ENCODE measurements at places on chromosomes 7 and 10.

GRCh38 chr10:1573334-1573969 lies 163.9 kb downstream of the ADARB2 start:
- DNase-seq: no peak

- DNase-seq: no peak
These were observed 80.5 kb downstream of the JMJD1C start for GRCh38 chr10:63385254-63385653.

DNA sequence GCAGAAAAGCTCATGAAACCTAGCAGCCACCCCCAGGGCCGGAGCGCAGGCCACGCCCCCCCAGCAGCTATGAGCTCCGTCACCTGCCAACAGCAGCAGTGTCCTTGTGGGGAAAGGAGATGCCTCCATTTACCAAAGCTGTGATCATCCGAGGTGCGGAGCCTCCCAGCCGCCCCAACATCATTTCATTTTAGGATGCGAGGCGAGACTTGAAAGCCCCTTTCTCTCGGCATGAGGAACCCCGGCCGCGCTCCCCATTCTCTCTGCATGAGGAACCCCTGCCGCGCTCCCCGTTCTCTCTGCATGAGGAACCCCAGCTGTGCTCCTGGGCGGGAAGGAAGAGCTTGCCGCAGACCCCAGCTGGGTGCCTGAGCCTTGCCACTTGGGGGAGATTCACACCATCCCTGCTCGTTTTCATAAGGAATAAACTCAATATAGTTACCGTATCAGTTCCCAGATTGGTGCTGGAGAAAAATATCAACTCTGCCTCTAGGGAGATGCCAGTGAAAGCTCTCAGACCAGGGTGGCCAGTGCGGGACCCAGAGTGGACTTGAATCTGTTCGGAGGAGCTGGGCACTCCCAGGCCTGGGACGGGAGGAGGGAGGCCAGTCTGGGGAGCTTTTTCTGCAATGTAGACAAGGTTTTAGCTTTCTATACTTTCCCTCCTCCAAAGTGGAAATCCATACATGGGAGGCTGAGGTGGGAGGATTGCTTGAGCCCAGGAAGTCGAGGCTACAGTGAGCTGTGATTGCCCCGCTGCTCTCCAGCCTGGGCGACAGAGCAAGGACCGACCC lies 35.0 kb downstream of the JAKMIP3 start:
- DNase-seq: no peak

GRCh38 chr10:48478980-48479811 lies 125.7 kb downstream of the ARHGAP22 start:
- no peak for DNase-seq

DNA sequence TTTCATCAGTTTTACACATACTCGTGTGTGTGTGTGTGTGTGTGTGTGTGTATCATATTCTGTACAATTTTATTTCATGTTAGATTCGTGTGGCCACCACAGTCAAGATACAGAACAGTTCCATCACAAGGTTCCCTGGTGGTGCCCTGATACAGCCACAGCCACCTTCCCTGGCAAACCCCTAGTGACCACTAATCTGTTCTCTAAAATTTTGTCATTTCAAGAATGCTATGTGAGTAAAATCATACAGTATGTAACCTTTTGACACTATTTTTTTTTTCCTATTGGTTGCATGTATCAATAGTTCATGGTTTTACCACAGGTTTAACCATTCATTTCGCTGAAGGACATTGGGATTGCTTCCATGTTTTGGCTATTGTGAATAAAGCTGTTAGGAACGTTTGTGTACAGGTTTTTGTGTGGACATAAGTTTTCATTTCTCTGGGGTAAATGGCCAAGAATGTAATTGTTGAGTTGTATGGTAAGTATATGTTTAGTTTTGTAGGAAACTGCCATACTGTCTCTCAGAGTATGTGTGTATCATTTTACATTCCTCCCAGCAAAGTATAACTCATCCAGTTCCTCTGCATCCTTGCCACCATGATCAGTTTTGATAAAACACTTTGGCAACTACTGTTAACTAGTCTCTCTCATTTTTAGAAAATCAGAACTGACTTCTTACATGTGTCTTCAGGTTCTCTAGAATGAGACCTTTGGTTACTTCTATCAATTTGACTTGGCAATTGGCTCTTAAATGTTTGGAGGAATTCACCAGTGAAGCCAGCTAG lies 20.6 kb downstream of the KLHDC10 start:
- DNase-seq: no peak

DNA sequence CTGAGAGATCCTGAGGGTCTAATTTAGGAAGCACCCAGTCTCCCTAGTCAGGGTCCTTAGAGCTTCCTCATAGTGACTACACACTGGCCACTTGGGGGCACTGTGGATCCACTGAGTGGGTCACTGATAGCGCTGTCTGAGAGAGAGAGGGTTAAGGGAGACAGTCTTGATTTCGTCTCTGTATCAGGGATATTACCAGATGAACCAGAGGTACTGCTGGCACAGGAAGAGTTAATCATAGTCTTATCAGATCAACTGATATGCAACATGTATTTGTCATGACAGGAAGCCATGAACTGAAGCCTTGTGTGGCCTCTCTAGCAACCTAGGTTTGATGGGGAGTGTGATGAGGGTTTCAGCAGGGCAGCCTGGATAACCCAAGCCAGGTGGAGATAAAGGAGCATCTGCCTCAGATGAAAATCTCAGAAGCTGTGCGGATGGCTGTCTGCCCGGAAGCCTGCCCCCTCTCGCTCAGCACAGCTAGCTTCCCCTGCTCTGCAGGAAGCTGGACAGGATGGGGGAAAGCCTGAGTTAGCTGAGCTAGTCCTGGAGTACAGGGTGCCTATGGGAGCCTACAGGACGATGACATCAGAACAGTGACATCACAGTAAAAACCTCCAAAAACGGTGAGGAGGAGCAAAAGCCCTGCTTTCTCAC lies 214.0 kb upstream of the PRSS1 start:
- DNase-seq: no peak

GRCh38 chr10:28530751-28531150 lies 2.2 kb upstream of the WAC start:
- no peak for DNase-seq

DNA sequence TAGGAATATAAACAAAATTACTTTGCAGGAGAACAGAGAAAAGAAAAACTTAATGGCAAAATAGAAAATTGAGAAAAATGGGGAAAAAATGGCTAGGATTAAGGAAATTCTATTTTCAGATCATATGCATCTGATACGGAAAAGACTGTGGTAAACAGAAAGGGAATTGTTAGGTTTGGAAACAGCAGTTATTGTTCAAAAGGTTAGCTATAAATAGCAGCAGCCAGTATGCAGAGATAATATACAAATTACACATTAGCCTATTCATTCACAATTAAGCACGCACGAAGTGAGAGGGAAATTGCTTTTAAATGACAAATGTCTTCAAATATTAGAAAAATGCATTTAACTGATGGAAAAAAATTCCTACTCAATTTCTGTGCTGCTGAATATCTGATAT lies 224.1 kb upstream of the FAM3C start:
- no peak for DNase-seq

DNA sequence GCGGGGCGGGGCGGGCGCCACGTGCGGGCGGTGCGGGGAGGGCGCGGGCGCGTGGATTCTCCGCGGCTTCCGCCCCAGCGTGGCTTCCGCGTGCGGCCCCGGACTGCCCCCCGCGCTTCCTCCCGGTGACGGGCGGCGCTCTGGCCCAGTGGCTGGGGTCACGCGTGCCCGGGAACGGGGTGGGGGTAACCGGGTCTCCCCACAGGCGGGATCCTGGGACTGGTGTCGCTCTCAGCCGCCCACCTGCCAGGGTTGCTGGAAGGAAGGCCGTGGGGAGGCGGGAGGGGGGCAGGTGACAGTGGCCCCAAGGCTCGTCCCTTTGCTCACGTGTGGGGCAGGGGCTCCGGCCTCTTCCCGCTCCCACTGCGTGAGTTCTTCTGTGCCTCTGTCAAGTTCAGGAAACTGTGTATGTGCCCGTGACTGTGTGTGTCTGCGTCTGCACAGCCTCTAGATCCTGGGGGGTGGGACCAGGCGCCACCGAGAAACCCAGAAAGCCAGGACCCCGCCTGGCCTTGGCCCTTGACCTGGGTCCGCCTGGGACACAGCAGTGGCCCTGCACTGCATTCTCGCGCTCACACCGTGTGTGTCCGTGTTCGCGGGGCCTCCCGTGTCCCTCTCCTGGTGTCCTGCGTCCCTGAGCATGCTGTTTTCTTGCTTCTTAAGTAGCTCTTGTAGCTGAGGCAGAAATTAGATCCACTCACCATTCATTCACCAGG lies 919 bp downstream of the MAFK start:
- DNase-seq: no peak

DNA sequence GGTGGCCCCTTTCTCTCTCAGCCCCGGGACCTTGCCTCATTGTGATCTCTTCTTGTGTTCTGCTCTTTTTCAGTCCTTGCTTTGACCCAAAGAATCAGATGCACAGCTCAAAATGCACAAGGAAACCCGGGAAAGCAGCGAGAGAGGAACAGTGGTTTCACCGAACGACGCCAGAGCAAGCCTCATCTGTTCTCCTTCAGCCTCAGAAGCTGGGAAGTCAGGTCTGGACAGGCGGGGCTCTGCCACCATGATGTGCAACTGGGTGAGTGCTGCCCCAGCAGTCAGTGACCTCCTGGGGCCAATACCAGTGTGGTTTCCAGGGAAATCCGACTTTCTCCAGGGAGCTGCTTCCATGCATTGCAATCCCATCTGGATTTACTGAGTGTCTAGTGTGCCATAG lies 133.4 kb downstream of the PRKCQ start:
- DNase-seq: no peak

DNA sequence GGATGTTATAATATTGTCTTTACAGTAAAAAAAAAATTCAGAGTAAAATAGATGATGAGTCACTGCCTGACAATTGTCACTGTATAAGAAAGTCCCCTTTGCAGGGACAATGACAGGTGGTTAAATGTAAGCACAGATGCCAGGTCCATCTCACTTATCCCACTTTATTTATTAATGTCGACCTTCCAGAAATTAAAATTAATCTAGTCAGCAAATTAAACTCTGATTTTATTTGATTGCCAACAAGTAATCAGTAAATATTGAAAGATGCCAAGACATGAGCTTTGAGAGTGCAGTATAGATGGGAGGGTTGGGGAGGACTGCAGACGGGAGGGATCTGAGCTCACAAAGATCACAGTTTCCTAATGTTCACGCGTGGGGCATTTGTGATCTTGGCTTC lies 50.9 kb downstream of the CPXM2 start:
- DNase-seq: no peak

DNA sequence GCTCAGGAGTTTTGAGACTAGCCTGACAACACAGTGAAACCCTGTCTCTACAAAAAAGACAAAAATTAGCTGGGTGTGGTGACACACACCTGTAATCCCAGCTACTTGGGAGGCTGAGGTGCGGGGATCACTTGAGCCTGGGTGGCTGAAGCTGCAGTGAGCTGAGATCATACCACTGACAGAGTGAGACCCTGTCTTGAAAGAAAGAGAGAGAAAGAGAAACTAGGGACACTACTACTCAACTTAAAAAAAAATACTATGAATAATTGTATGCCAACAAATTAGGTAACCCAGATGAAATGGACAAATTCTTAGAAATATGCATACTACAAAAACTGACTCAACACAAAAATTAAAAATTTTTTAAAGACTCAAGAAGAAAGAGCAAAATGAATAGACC lies 28.5 kb downstream of the SMURF1 start:
- DNase-seq: no peak

- no peak for DNase-seq
These were observed 37.7 kb downstream of the GRID2IP start for GRCh38 chr7:6513541-6513940.

- DNase-seq: no peak
These were observed 43.0 kb downstream of the SCRN1 start for GRCh38 chr7:29946428-29947186.

- no peak for DNase-seq
These were observed 200.9 kb downstream of the FAM107B start for GRCh38 chr10:14573666-14574261.

- DNase-seq: no peak
These were observed 251.9 kb upstream of the ZNF32 start for GRCh38 chr10:43900571-43900970.

DNA sequence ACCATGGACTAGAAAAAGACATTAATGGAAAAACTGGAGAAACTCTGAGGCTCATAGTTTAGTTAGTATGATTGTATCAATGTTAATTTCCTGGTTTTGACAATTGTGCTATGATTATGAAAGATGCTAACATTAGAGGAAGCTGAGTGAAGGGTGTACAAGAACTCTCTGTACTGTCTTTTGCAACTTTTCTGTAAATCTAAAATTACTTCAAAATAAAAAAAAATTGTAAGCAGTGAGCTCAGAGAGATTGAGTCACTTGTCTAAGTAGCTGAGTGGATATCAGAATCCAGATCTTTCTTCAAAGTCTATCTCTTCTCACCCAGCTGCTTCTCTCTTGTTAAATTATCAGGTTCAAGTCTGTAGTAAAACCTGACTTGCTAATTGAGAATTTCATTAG lies 181.1 kb downstream of the PLCE1 start:
- no peak for DNase-seq

DNA sequence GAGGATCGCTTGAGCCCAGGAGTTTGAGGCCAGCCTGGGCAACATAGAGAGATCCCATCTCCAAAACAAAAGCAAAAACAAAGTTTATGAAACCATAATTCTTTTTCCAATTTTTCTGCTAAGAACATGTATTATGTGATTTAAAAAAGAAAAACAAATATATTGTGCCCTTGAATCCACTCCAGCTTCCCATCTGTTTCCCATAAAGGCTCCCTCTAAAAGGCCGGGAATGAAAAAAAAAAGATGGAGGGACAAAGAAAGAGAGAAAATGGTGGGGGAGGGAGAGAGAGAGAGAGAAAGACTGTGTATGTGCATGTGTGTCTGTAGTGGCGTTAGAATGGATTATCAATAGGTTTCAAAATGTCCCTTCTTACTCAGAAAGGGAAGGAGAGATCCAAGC lies 20.5 kb upstream of the GSDME start:
- no peak for DNase-seq

- DNase-seq: no peak
These were observed 96.7 kb upstream of the ADO start for GRCh38 chr10:62707810-62708209.

DNA sequence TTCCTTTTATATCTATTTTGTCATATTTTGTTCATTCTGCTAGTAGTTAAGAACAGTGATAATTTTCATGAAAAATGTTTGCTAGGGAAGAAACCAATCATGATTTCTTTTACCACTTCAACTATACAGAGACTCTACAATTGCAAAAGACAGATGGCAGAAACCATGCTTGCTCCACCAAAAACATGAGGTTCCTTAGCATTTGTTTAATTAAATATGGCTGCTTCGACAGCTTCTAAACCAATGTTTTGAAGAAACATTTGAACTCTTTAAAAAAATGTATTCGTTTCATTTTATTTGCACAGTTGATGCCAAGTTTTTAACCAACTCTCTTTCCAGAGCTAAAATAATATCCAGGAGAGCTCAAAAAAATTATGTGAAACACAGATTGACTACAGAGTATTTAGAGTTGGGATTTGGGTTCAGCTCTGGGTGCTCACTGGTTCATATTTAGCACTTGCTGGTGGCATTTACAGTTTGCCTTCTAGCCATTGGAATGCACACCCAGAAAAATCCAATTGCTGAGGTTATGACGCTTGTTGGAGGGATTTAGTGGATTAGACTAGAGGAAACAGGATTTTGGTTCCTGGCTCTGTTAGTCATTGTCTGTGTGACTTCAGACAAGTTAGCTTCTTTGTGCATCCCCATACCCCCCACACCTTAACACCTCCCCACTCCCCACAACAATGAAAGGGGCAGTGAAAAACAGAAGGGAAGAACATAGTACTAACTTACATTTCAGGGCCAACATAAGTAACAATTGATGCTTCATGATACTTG lies 35.8 kb upstream of the SDHAF3 start:
- no peak for DNase-seq

GRCh38 chr10:110530131-110530831 lies 32.6 kb downstream of the DUSP5 start:
- no peak for DNase-seq
